ENCODE measurements at places on chromosomes 12 and 14.

DNA sequence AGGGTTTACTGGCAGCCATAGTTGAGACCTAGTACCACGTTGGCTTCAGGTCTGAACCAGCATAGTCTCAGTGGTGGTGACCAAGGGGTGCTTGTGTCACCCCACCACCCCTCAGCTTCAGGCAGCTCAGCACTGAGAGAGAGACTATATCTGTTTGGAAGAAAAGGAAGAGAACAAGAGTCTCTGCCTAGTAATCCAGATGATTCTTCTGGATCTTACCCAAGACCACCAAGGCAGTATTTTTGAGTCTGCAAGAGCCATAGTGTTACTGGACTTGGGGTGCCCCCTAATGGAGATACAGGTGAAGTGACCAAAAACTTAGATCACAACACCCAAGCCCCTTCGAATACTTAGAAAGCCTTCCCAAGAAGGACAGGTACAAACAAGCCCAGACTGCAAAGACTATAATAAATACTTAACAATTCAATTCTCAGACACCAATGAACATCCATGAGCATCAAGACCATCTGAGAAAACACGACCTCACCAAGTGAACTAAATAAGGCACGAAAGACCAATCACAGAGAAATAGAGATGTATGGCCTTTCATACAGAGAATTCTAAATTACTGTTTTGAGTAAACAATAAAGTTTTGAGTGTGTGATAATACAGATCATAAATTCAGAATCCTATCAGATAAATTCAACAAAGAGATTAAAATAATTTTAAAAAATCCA lies 107.0 kb downstream of the HELB start:
- DNase-seq: peak; percentile 38

DNA sequence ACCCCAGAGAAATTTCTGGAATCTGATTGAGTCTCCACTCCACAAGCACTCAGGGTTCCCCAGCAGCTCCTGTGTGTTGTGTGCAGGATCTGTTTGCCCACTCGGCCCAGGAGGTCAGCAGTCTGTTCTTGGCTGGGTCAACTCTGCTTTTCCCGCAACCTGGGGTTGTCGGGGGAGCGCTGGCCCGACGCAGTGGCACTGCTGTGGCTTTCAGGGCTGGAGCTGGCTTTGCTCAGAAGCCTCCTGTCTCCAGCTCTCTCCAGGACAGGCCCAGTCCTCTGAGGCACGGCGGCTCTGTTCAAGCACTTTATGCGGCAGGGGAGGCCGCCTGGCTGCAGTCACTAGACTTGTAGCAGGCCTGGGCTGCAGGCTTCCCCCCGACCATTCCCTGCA lies 23.7 kb downstream of the P2RX4 start:
- no peak for DNase-seq

DNA sequence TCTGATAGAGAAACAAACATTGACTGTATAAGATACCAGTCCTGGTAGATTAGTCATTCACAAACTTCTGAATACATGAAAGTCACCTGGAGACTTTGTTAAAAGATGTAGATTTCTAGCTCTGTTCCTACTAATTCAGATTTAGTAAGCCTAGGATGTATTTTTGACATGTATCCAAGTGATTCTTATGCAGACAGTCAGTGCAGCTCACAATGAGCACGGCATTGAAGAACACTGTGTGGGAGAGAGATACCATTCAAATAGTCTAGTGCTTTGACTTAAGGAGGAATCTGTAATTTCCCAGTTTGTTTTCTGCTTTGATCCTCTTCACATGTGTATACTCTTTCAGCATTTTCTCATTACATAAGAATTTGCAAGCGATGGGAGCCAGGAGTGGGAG lies 68.7 kb upstream of the STXBP6 start:
- DNase-seq: no peak

DNA sequence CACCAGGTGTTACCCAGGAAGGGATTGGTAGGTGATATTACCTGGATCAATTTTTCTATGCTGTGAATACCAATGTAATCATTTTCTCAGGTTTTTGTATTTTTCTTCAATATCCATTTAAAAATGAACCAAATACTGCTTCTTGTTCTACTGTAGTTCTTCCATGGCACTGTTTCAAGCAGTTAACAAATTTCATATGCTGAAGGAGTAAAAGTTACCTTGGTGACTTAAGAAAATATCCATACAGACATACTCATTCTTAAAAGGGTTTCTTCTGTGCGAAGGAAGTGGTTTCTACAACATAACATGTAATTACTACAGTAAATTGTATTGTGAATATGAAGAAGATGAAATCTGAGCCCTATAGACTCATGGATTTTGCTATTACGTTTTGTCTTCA lies 222.5 kb downstream of the TMEM117 start:
- peak; percentile 24 for DNase-seq

GRCh38 chr12:109768901-109769670 lies 55.5 kb downstream of the FAM222A start:
- DNase-seq: no peak

GRCh38 chr12:3122841-3123678 lies 45.9 kb downstream of the TSPAN9 start:
- DNase-seq: no peak

DNA sequence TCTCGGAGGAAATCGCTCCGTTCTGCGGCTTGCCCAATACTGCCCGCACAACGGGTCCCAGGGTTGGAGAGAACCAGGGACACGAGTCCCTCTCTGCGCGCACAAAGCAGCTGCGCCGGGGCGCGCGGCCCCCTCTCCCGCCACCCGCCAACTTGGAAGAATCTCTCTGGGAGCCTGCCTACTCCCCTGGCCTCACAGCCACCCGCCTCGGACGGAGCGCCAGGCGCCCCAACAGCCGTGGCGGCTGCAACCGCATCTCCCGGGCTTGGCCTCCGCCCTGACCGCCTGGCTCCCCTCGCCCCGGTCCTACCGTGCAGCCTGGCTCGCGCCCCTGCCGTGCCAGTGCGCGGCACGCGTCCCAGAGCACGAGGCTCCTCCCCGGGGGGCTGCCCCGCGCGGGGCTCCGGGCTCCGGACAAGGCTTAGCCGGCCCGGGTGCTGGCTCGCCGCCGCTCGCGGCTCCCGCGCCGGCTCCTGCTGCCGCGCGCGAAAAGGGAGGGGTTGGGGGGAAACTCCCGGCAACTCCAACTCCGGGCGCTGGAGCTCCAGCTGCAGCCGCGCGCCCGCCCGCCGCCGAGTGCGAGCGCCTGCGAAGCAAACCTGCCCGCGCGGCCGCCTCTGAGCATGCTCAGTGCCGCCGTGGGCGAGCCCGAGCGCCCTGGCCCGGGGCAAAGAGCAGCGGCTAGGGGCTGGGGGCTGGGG lies at the start of gene STXBP6:
Gene STXBP6, minus strand, starts transcription at position 580 of the 701 bp plus-strand sequence. CDS start 75,329 bp downstream, outside the sequence.
- DNase-seq: peak; percentile 90

GRCh38 chr12:118356809-118357256 lies 15.9 kb downstream of the TAOK3 start:
- peak; percentile 19 for DNase-seq

GRCh38 chr12:54376596-54376995 lies 7.9 kb downstream of the ZNF385A start:
- DNase-seq: no peak

DNA sequence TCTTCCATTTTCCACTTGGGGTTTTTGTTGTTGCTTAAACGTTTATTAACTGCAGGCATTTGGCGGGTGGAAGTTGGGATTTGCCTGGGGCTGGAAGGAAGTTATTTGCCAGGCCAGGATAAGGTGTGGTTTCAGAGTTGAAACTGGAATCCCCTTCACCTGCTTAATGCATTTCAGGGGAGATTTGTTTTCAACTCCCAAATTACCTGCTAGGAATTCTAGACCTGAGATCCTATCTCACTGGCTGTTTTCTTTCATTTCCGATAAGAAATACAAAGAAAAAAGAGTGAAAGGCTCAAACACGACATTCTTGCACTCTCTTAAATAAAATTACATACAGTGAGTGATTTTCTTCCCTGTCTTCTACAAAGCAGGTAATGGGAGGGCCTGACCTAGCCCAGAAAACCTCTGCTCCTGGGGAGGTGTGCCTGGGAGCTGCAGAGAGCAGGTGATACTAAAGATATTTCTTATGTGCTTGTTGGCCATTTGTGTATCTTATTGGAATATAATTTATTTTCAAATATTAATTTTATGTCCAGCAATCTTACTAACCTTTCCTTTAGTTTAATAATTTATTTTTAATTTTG lies 278.2 kb downstream of the ZFP36L1 start:
- DNase-seq: peak; percentile 50

DNA sequence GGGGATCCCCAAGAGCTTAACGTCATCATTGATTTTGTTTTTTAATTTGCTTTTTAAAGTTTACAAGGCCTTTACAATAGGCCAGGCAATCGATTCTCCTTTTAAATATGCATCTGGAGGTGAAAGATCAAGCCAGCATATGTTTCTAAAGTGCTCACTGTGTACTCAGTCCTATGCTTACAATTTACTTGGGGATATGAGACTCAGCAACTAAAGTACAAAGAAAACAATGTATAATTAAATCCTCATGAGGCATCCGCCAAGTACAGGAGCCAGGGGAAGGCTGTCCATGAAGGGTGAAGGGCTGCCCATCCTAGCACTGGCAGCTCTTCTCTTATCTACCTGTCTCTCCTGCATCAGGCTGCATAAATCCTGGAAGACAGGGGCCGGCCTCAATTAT lies 11.8 kb downstream of the CCDC92 start:
- no peak for DNase-seq

DNA sequence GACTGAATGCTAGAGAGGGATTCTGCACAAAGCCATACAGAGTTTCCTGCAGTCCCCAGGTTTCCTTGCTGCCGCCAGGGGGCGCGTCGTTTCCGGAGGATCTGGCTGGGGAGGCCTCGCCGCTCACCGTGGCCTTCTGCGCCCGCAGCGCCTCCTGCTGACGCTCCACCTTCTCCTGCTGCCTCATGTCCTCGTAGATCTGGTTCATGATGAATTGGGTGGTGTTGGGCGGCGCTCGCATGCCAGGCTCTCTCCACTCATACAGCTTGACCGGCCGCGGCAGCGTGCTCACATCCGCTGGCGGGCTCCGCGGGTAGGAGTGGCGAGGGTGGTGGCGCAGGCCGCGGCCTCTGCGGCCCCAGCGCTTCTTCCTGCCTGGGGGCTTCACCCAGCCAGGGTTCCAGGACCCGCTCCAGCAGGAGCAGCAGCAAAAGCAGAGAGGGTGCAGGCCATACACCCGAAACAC lies 987 bp downstream of the CCER1 start:
- DNase-seq: no peak

DNA sequence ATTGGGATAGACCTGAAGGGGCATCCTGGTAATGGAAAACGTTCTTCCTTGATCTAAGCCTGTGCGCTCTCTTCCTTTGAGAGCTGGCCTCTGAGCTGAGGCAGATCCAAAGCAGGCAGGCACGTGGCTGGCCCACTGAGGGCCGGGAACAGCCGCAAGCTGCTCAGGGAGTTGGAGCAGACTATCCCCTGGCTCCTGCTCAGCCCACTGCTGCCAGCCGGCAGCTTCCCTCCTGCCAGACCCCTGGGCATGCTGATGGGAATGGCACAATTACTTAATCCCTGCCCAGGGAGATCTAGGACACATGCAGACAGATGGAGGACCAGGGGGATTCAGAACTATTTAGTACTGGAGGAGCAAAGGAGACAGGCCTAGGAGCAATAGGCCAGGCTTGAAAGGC lies 14.4 kb downstream of the NEUROD4 start:
- peak; percentile 19 for DNase-seq

GRCh38 chr12:29160230-29160629 lies 11.2 kb downstream of the FAR2 start:
- DNase-seq: no peak

- no peak for DNase-seq
Observed at GRCh38 chr14:74014299-74014698, 4.8 kb downstream of the ENTPD5 start.

- DNase-seq: no peak
Observed at GRCh38 chr12:124475295-124476010, 92.0 kb downstream of the NCOR2 start.

- DNase-seq: no peak
Observed at GRCh38 chr12:93972411-93973208, 175.8 kb upstream of the PLXNC1 start.

DNA sequence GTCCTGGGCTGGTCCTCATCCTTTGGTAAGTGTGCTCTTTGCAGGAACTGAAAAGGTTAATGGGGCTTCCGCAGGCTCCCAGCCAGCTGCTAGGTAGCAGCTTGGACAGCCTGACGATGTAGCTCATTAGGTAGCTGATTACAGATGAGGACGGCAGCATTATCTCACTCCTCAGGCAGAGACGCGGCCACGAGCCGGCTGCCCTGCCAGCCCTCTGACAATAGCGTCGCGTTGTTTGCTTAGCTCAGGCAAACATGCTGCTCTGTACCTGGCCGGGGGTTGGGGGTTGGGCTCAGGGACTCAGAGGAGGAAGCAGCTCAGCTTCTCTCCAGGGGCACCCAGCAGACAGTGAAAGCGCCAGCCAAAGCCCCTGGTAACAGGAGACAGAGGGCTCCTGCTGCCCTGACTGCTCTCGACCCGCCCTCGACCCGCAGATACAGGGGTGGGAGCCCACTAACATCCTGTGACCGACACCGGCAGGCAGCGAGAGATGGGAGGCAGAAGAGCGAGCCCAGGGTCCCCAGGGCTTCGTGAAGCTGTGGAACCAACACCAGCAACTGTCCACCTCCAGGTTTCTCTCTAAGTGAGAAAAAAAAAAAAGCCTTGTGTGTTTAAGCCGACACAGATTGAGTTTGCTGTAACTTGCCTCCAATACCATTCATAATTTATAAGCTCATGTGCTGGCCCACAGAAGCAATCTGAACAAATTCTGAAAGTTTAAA lies 53.4 kb upstream of the DLK1 start:
- DNase-seq: peak; percentile 77

GRCh38 chr12:39990122-39991101 lies 115.5 kb downstream of the SLC2A13 start:
- peak; percentile 60 for DNase-seq

- DNase-seq: peak; percentile 86
Observed at GRCh38 chr12:102879144-102879763, 37.8 kb downstream of the PAH start.

GRCh38 chr12:23093488-23093887 lies 468.5 kb downstream of the ETNK1 start:
- no peak for DNase-seq

DNA sequence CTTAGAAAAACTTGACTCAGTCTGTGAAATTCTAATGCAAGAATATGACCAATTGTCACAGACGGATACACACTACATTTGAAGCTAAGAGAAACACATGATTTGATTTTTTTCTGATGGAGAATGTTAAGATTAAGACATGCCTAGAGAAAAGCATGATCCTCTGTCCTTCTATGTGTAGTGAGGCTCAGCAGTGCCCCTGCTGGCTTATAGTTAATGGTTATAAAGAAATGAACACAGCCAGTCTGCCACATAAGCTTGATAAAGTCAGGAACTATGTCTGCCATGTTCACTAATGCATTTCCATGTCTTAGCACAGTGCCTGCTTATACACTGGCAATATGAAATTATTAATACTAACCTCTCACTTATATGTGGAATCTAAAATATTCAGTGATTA lies 168.1 kb upstream of the DAAM1 start:
- peak; percentile 17 for DNase-seq

- no peak for DNase-seq
Observed at GRCh38 chr12:75633789-75634188, 122.4 kb upstream of the KRR1 start.

DNA sequence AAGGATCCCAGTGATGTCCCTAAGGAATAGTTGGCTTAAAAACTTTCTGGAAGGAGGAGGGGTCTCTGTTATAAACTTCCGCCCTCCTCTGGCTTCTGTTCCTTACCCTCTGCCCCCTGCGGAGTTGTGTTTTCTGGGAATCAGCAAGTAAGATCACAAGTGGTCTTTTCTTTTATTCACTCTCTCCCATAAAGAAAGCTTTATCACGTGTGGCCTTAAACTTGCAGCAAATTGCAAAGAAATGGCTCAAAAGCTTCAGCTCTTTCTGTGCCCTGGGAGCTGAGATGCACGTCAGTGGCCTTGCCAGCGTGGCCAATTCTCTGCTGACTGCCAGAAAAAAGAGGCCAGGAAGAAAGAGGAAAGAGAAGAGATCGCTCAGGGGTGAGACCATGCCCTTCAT lies at the start of gene SLCO1C1:
Gene SLCO1C1, plus strand, starts transcription at position 101 of the 400 bp plus-strand sequence. CDS start 4,245 bp downstream, outside the sequence.
- peak; percentile 6 for DNase-seq
